ENCODE measurements at places on chromosomes 13 and 19.

DNA sequence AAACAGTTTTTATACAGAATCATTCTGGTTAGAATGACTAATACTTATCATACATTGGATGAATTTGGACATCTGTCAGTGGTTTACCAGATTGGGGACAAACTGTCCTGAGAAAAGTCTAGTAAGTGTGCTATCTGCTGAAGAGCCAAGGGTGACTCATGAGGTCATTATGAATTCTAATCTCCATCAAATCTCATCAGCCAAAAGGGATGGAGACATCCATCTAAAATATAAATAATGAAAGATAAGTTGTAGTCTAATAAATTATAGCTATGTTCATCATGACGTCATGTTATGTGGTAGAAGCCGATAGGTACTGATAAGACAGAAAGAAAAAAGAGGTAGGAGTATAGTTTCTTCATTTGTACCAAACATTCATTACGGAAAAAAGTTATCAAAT is 804.4 kb downstream of the PCDH9 start:
- no peak for DNase-seq

DNA sequence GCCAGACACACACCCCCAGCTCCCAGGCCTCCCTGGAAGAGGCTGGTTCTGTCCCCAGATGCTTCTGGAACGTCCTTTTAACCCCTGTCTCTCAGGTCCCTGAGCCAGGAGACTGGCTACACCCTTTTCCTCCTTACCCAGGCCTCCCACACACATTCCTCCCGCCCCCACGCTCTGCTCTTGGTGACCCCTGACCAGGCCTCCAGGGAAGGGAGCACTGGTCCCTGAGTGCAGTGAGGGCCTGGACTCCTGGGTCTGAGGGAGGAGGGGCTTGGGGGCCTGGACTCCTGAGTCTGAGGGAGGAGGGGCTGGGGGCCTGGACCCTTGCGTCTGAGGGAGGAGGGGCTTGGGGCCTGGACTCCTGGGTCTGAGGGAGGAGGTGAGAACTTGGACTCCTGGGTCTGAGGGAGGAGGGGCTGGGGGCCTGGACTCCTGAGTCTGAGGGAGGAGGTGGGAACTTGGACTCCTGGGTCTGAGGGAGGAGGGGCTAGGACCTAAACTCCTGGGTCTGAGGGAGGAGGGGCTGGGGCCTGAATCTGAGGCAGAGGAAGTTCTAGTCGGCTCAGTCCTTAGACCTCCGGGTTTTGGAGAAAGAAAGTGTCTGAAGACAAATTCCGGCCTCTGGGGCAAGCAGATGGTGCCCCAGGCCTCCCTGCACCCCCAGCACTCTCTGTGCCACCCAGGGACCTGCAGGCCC is 527 bp downstream of the KLK6 start:
- DNase-seq = no peak

GRCh38 chr19:46373491-46374359 is 26.8 kb downstream of the PPP5C start:
- DNase-seq = no peak

- no peak for DNase-seq
Observed at GRCh38 chr13:75325711-75326110, 156.3 kb downstream of the TBC1D4 start.

DNA sequence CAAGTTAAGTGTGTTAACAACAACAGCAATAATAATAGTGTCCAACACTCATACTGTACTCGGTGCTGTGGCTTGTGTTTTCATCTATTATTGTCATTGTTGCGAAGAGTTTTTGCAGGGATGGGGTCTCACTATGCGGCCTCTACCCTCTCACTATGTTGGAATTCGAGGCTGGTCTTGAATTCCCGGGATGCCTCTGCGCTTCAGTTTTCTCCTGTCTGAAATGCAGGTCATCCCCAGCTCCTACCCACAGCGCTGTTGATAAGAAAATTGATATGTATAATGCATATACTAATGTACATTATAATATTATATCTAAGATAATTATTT is 4.9 kb upstream of the SBK3 start:
- DNase-seq = no peak

- DNase-seq = no peak
Observed at GRCh38 chr19:38556521-38557174, 61.1 kb downstream of the MAP4K1 start.

GRCh38 chr13:39035204-39035603 is 2.7 kb downstream of the PROSER1 start:
- DNase-seq = no peak

DNA sequence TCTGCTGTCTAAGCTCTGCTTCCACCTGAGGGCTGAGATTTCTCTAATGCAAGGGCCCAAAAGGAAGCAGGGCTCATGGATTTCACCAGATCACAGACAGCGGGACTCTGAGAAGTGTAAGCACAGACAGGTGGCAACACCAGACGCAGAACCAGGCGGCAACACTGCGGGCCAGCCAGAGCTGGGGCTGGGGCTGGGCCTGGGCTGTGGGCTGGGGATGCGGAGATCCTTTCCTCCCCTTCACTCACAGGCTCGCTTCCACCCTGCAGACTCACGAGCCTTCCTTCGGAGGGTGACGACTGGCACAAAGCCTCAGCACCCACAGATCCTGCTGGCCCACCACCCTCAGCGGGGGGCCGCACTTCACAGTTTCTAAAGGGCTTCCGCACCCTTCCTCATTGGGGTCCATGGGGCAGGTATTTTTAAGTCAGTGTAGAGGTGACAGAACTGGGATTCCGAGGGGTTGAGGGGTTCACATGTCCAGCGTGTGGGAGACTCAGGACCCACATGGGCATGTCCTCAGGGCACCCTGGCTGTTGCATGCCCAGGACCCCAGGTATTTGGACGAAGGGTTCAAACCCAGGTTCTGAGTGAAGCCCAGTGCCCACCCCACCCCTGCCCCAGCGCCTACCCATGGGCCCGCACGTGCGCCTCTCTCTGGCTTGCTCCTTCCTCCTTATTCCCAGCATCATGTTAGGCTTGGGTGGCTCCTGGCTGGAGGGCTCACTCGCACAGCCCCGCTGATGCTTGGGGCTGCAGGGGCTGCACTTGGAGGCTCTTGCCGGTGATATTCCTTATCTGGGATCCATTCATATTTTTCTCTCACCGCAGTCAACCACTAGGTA is 137.3 kb upstream of the GPR12 start:
- DNase-seq = no peak

DNA sequence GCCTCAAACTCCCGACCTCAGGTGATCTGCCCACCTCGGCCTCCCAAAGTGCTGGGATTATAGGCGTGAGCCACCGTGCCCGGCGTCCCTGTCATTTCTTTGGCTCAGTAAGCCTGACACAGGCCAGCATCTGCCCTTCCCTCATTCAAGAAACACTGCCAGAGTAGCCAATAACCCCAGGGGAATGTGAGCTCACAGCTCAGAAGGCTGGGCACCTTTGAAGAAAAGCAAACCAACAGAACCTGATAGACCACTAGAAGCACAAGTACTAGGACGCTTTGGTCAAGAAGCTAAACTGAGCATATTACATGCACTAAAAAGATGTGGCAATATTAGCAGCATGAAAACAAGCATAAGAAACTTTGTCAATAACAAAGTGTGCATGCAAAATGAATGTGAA is 14.2 kb downstream of the SIGLEC5 start:
- no peak for DNase-seq

DNA sequence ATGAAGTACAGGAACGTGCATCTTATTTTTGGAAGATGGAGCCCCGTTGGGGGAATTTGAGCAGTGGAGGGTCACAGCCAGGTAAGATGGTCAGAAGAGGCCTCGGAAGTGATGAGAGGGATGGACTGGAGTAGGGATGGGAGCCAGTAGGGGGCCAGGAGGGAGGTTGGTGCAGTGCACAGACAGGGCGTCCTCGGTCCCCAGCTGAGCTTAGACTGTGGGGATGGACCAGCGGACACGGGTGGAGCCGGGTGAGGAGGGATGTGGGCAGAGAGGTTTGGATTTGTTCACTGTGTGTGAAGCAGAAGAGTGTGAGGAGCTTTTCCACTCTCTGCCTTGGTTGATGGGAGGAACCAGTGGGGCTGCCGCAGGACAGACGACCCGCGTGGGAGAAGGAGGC is 10.6 kb downstream of the RPS9 start:
- no peak for DNase-seq
